ENCODE measurements at places on chromosomes 2 and 18.

DNA sequence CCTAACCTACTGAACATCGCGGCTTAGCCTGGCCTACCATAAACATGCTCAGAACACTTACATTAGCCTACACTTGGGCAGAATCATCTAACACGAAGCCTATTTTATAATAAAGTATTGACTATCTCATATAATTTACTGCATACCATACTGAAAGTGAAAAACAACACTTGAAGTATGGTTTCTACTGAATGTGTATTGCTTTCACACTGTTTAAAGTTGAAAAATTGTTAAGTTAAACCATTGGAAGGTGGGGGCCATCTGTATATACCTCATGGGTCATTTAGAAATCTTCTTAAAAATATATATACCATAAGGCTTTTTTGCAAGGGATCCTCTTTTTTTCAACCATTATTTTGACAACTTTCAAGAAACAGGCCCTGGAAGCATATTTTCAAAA is 16.5 kb downstream of the RNF149 start:
- DNase-seq: no peak

GRCh38 chr2:207256476-207257207 is 90.9 kb upstream of the KLF7 start:
- DNase-seq: no peak

GRCh38 chr2:2291500-2292260 is 39.4 kb downstream of the MYT1L start:
- DNase-seq: no peak

DNA sequence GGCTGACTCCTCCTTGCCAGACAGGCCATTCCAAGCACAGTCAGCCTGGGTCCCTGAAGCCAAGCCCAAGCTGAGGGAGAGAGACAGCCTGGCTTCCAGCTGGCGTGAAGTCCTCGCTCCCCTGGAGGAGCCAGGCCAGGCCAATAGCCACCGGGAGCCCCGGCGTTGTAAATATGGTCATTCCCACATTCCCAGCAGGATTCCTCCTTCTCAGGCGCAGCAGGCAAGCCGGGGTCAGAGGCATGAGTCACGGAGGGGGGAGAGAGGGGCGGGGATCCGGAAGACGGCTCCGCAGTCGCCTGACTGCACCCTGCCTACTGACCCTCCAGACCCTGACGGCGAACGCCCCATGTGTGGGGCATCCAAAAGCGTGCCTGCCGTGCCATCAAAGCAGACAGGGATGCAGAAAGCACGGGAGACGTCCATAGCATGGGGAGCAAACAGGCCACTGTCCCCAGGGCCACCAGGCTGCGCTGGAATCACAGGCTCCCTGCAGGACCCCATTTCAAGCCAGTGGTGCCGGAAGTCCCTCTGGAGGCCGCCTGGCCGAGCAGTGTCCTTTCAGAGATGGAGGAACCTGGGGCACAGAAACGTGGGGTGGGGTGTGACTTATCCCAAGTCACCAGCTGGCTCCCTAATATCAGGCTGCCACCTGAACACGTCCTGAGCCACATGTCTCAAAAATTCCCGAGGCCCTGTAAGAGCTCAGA is 48.2 kb downstream of the TWIST2 start:
- no peak for DNase-seq

DNA sequence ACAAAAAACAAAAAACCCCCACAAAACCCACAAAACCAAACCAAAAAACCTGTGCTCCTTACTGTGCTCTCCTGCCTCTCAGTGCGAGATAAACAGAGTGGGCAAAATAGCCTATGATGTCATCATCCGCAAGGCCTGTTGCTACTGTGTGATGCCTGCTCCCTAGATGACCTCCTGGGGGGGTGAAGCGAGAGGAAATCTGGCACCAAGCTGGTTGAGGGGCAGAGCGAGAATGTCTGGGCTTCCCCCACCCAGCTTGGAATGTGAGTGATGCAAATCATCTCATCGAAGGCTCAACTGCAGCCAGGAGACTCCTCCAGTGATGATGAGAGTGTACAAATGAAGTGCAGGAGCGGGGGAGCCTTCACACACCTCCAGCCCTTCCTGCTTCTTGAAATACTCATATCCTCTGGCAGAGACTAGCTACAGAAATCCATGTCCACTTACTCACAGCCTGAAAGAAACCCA is 57.7 kb upstream of the MAP4K3 start:
- DNase-seq: no peak

DNA sequence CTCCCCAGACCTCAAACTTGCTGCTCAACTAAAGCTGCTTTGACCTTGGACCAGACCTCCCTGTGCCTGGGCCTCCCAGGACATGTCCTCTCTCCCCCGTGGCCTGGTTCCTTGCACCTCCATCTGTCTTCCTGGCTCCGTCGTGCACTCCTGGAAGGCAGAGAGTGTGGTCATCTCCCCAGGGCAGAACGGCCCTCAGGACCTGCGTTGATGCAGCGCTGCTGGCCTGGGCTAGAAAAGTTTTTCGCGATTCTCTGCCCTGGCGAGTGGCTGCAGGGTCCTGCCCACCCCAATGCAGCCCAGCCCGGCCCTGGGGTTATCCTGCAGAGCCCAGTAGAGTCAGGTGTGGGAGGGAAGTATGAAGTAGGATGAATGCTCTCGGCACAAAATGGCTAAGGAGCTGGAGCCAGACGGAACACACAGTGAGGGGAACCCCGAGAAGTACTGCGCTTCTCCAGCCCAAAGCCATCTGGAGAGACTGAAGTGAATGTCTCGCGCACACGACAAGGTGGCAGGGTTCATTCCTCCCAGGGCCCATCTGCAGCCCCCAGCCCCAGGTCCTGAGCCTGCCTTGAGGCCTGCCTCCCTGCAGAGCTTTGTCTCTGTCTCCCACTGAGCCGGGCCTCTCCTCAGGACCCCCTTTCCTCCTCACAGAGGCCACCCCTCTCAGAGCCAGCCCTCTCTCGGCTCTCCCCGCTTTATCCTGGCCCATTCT is 41.7 kb downstream of the ATOH8 start:
- no peak for DNase-seq

- no peak for DNase-seq
Measured at GRCh38 chr18:79416022-79416676, 20.4 kb downstream of the NFATC1 start.

DNA sequence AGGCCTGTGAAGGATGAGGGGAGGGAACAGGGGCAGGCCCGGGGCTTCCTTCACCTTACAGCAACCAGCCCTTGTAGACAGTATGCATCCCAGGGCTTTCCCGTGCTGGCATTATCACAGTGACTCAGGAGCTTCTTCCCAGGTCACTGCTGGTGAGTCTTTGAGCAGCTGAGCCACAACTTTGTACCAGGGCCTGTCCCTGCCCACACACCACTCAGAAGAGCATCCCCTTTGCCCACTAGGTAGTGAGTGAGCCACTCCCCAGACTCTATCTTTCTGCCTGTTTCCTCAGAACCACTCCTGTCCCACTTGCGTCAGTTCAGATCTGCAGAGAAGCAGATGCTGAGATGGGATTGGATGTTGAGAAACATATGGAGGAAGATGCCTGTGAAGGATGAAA is 69.6 kb upstream of the ALPP start:
- DNase-seq: no peak

GRCh38 chr18:45049578-45050319 is 369.1 kb downstream of the SETBP1 start:
- DNase-seq: no peak

DNA sequence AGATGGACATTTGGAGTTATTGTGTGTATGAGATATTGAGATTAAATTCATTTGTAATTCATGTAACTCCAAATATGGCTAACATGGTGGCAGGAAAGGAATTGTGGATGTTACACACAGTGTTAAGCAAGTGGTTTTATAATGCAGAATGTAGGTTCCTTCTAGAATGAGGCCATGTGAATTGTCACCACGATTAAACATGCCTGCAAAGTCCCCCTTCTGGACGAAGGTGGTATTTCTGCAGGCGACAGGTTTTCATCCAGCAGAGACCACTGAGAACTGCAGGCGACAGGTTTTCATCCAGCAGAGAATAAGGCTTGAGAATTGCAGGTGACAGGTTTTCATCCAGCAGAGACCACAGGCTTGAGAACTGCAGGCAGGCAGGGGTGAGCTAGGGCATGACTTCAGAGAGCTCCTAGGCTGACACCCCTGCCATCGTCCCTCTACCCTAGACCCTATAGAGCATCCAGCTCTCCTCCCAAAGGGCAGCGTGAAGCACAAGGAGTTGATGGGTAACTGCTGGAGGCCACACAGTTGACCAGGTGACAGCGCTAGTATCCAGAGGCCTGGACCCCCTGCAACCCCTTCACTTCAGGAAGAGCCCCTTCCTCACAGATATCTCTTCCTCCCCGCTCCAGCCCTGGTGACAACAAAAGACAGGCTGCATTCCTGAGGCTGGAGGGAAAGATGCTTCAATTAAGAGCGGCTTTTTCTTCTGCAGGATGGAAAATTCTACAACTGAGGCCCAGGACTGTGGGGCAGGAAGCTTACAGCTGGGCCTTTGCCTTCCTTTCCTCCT is 175.8 kb downstream of the LOXHD1 start:
- DNase-seq: no peak

All from stimulated activated CD4-positive, alpha-beta T cell treated with anti-CD3 and anti-CD28 coated beads, Interleukin-12 subunit alpha, Interleukin-12 subunit beta, amount 100 ng/mL, for 24 hours (primary cell).